ENCODE measurements at places on chromosomes 5 and 9.

DNA sequence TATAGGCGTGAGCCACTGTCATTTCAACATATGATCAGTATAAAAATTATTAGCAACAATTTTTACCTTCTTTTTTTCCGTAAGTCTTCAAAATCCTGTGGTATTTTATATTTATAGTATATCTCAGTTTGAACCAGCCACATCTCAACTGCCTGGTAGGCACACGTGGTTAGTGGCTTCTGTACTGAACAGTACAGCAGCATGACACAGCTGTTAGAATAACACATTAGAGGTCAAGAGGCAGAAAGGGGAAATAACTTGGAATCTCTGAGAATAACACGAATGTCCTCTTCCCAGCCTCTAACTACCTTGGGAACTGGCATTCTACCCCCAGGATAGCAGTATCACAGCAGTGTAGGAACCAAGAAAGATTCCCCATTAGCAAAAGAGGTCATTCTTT, 108.5 kb upstream of the IQGAP2 start:
- DNase-seq: no peak

GRCh38 chr5:126435261-126435660, 12.1 kb downstream of the GRAMD2B start:
- no peak for DNase-seq

DNA sequence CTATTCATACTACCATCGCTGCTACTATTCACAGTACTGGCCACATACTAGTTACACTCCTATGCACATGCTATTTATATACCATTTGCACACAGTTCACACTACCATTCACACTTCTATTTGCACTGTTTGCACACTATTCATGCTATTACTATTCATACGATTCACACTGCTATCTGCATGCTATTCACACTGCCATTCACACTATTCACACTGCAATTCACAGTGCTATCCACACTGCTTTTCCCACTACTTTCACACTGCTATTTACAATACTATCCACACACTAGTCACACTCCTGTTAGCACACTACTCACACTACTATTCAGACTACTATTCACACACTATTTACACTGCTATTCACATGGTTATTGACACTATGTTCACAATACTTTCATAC, 39.4 kb upstream of the TCF7 start:
- DNase-seq: no peak

DNA sequence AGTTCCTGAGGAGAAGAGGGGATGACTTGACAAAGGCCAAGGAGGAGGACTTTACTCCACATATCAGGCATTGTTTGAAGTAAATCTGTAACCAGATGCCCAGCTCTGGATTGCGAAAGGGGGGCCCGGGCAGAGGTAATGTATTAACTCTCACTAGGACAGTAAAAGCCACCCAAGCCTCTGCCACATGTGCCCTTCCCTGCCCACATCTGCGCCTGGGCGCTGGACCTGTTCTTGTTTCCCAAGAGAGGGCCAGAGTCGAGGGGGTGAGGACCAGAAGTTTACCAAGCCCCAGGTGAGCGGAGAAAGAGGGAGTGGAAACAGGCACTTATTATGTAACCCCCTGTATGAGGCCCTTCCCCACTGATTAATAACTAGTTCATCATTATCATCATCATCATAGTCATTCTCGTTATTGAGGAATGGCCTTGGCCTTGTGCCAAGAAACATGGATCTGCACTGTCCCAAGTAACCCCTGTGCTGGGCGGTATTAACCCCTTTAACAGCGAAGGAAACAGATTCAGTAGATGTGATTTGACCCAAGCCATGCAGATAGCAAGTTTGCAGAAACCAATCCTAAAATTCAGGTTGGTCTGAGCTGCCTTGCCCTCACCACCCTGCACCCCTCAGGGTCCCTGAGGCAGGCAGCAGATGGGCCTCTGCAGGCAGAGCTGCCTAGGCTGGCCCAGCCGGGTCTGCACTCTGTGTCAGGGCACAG, at the start of gene SLC23A1:
TSS of gene SLC23A1 (minus strand) at position 23 of the 718 bp plus-strand sequence. CDS start 44 bp downstream, outside the sequence.
- DNase-seq: no peak

DNA sequence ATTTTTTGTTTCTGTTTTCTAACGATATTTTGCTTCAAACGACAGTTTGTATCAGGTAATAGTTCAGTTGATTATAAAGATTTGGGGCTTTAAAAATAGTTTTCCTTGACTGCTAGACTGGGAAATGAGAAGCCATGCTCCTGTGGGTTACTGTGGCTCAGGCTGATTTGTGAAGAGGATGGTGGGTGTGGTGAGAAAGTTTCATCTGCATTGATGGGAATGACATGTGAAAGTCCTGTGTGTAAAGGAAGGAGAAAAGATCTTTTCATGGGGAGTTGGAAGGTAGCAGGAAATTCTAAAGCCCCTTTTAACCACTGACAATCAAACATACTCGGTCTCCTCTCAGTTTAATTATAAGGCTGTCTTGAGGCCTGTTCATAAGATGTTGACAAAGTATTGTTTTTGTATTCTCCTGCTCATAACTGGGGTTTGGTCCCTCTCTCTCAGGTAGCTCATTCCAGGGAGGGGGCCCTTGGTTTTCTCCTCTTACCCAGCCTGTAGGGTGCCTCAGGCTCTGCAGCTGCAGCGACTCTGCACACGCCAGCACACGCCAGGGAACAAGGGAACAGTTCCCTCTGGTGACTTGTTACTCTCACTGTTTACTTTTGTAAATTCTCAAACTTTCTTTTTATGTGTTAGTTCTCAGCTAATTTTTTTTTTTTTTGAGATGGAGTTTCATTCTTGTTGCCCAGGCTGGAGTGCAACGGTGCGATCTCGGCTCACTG, 91.6 kb downstream of the CARTPT start:
- no peak for DNase-seq

DNA sequence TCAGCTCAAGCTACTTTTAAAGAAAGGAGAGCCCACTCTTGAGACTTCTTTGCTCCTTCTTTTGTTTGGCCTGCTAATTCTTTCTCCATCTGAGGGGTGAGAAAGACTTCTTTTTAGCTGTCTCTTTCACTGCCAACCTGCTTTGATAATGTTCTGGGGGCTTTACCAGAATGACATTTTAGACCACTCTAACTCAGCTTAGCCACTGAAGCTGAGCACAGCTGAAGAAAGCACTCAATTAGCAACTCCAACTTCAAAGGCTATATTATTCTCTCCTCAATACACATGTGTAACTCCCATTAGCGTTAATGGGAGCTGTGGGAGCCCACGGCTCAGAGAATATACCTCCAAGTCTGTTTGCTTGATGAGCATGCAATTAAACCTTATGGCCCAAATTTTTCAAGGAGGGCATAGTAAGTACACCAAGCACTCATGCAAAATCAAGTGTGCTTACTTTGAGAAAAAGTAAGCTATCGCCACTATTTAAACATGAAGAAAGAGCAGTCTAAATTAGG, 815.4 kb upstream of the DMAC1 start:
- no peak for DNase-seq

GRCh38 chr9:117480253-117480652, 65.4 kb upstream of the ASTN2 start:
- DNase-seq: no peak

- DNase-seq: no peak
Measured at GRCh38 chr9:83471241-83471640, 67.0 kb downstream of the FRMD3 start.

DNA sequence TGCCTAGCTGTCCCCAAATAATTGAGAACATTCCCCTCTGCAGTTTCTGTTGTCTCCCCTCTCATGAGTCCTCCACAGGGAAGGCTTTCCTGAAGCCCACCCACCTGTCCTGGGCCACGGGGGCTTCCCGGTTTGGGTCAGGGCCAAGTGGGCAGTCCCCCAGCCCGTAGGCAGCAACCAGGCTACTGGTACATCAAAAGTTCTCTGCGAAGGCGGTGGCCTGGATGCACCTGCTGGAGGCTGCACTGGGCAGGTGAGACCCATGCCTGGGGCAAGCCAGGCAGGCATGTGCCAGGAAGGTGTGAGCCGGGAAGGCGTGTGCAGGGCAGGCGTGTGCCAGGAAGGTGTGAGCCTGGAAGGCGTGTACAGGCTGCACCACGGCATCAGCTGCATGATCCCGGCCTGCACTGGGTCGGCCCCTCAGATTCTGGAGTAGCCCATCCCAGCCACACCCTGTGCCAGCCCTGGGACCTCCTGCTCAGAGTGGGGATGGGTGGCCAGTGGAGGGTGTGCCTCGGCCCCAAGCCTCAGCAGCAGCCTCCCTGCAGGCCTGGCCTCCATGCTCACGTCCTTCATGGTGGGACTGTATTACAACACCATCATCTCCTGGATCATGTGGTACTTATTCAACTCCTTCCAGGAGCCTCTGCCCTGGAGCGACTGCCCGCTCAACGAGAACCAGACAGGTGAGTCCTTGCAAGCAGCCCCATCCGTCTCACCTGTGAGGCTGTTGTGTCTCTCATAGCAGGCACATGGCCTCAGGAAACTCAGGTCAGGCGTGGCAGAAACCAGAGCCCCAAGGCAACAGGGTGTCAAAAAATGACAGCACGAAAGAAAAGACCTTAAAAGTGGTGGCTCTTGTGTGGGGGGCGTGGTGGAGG, 8.7 kb downstream of the SLC6A19 start:
- no peak for DNase-seq

- no peak for DNase-seq
Measured at GRCh38 chr5:108810717-108811116, 63.0 kb downstream of the FER start.

DNA sequence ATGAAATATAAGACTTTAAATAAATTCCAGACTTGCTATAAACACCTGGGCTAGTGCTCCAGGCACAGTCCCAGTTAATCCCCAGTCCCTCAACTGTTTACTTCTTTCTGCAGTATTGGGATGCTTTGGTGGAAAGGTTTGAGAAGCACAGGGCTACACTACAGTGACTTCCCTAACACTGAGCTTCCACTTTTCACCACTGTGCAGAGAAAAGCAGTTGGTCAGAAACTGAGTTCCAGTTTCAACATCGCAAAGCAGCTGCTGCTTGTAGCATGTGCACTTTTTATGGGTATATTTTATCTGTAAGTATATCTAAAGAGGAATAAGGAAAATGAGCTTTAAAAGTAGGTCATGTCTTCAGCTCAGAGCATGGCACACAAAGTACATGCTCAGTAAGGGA, 339.7 kb downstream of the NTRK2 start:
- DNase-seq: no peak

- no peak for DNase-seq
Measured at GRCh38 chr5:111927191-111927590, 170.2 kb upstream of the NREP start.

DNA sequence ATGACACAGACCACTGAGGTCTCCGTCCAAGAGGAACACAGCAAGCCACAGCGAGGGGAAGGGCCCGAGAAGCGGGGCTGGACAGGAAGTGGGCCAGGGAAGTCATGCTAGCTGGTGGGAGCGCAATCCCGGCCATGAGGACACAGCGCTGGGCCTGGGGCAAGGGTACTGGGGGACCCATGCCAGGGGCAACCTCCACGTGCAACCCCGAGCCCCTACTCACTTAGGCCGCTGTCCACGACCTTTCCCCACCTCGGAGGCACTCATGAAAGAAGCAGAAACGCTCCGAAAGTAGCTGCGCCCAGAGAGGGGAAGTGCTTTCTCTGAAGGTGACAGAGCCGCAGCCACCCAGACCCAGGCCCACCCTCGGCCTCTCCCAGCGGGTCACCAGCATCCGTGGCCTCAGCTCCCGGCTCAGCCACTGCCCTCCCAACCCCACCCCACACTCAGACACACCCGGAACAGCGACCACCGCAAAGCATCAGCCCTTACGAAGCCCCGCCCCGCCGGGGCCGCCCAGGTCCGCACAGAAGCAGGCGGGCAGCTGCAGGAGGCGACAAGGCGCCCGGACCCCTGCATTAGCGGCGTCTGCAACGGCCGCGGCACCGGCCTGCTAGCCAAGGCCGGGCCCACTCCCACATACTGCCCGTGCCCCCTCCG, 782 bp downstream of the BICD2 start:
- peak; percentile 53 for DNase-seq

DNA sequence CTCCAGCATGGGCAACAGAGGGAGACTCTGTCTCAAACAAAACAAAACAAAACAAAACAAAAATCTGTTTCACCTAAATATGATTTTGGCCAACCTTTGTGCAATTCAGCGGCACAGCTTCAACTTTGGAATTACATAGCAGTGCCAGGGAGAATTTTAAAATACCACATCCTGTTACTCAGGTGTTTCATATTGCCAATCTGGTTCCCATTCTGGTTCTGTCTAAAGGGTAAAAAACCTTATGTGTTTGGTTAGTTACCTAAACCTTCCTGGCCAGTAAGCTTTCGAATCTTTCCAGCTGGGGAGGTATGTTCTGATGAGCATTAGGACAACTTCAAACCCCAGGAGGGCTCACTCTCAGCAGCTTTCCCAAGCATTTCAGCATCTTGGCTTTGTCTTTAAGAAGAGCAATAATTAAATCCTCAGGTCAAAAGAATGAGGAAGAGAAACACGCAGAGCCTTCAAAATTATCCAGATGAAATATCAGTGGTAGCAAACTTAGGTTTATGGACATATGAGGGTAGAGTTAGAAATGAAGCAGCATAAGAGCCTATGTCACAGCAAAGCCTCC, 2.7 kb downstream of the DAB2 start:
- DNase-seq: no peak
